ENCODE measurements at places on chromosomes 2 and 18.
A peak's percentile ranks its signal among the peaks of the same experiment; 100 is the strongest.

GRCh38 chr2:233919938-233920337 is 2.8 kb downstream of the TRPM8 start:
- no peak for DNase-seq

- DNase-seq = no peak
These were observed 52.6 kb downstream of the SLC4A5 start for GRCh38 chr2:74290466-74291217.

- DNase-seq = peak; percentile 95
These were observed 202.6 kb downstream of the TGIF1 start for GRCh38 chr18:3652380-3653262.

DNA sequence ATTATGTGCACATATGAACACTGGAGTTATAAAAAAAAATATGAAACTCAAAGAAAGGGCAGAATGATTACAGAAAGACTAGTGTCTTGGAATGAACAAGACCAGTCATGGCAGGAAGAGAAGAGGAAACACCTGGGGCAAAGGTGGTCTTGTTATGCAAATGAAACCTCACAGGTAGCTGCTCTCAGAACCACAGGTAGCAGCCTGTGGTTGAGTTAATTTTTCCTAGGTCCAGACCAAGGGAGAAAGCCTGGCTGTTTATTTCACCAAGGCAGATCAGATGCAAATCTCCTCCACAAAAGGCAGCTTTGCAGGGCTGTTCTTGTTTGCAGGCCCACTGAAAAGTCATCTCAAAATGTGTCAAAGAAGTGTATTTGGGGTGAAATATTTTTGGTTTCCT is 785.8 kb downstream of the RNF144A start:
- no peak for DNase-seq

DNA sequence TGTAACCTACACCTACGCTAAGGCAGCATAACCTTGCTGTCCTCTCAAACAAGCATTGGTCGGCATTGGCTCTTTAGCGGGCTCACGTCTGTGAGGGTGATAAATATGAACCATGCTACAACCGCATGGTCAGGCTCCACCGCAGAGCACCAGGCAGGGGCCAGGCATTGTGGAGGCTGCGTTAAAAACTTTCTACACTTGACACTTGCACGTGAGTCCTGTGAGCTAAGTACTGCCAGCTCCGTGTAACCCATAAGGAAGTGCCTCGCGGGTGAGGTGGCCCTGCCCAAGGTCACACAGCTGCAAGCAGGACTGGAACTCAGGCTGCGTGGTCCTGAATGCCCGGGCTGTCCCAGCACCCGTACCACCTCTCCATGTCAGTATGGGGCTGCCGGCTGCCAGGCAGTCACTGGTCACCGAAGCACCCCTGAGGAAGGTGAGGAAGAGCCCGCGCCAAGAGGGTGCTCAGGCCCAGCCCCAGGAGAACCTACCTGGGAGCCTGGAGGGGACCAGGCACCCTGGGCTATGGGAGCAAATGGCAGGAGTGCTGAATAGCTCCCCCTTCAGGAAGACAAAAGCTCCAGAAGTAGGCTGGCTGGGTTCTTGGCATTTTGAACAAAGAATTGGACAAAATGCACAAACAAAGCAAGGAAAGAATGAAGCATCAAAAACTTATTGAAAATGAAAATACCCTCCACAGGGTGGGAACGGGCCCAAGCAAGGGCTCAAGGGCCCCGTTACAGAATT is 271.1 kb upstream of the RAB6C start:
- no peak for DNase-seq

DNA sequence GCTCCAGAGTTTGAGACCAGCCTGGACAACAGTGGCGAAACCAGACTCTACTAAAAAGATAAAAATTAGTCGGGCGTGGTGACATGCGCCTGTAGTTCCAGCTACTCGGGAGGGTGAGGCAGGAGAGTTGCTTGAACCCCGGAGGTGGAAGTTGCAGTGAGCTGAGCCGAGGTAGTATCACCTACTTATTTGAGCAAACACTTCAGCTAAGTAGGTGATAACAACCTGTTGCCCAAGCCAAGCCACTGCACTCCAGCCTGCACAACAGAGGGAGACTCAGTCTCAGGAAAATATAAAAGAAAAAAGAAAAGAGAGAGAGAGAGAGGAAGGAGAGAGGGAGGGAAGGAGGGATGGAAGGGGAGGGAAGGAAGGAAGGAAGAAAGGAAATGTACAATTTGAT is 21.3 kb downstream of the FER1L5 start:
- no peak for DNase-seq

DNA sequence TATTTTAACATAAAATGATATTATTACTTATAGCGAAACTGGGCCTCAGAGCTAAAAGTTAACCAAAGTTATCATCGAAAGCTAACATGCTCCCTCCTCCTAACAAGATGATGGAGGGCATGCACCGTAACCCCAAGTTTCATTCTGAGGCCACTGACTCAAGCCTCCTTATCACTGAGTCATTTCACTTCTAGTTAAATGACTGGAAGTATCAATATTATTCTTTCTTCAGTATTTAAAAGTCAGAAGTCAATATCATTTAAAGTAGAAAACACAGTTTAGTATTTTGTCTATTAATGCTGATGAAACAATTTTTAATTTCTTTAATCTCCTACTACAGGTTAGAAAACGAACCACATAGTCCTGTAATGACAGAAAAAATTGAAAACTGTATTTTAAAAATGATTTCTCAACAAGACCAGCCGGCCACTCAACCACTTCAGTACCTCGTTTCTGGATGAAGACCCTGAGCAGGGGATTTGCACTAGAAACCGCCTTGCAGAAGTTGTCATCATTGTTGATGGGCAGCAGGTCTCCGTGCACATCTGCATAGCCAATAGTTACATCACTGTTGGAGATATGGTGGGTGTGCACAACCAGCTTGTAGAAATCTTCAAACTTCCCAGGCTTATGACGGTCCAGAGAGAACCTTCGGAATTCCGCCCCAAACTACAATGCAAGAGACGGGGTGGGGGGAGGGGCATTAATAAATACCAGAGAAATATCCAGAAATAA is 44.9 kb downstream of the PARD6G start:
- DNase-seq = no peak

DNA sequence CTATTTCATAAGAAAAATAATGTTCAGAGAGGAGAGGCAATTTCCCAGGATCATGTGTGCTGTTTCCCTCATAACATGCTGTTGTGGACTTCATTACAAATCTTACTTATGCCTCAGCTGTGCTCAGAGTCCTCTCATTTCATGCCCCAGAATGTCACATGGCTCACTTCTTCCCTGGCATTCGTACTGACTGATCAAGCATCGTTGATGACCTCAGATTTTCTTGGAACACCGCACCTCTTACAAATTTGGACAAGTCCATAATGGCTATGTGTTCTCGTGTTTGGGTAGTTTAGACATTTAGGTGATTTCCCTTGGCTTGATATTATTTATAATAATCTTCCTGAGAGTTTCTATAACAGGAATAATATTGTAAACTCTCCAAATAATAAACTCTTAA is 32.9 kb downstream of the SERPINB7 start:
- no peak for DNase-seq

DNA sequence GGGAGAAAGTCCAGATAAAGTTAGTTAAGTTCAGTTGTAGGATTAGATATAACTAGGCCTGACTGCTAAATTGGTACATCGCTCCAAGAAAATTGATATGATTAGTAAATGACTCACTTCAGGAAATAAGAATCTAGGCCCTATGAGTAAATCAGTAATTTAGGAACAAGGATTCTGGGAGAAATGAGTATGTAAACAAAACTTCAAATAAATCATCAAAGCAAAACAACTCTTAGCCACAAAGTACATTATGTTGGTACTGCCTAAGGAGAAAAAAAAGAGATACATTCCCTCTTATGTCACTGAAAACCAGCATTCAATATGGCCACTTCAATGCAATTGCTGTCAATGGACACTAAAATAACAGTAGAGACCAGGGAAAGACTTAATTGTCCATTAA is 529.1 kb downstream of the ZNF804A start:
- DNase-seq = no peak

DNA sequence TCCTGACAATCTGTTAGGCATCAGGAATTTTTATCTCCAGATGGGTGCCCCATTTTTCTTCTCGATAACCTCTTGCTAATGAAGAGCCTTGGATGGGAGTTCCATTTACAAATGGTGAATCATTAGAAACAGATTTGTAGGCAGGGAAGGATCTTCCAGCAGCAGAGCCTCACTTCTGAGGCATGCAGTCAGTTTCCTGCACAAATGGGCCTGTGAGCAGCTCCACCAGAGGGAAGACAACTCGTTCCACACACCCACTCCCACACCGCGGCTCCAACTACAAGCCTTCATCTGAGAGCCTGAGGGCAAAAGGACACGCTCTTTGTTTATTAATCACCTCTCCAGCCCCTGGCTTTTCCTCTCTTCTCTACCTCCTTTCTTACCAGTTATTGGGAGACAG is 108.5 kb downstream of the CTAGE1 start:
- no peak for DNase-seq

GRCh38 chr2:17918789-17919188 is 40.3 kb downstream of the KCNS3 start:
- DNase-seq = no peak

GRCh38 chr2:43169099-43169945 is 57.1 kb downstream of the ZFP36L2 start:
- DNase-seq = no peak

- DNase-seq = no peak
These were observed at the start of gene PLEK for GRCh38 chr2:68365087-68365486. Gene PLEK (plus strand): TSS chr2:68365282. CDS start chr2:68365352, 70 bp downstream.

GRCh38 chr2:200863782-200864175 is 679 bp downstream of the CLK1 start:
- DNase-seq = no peak

DNA sequence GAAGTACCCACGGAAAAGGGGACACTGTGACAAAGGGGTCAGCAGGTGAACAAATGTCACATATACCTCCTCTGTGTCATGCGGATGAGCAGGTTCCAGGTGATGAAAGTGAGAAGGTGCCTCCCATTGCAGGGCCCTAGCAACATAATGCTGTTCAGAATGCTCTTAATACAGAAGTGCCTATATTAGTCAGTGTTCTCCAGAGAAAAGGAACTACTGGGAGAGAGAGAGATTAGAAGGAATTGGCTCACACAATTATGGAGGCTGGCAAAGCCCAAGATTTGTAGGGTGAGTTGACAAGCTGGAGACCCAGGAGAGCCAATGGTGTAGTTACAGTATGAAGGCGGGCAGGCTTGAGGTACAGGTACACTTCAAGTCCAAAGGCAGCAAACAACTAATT is 98.1 kb upstream of the CDC42EP3 start:
- DNase-seq = no peak

DNA sequence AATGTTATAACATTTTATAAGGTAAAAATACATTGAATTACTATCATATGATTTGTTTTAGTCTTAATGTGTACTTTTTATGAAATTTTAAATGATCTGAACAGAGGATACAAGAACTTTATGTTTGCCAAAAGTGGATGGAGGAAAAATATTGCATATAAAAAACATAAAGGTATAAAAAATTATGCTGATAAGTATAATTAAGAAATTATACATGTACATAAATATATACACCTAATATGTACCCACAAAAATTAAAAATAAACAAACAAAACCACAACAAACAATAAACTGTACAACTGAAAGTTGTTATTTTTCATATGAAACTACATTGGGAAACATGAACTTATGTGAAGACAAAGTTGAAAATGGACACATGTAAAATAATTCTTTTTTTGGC is 38.2 kb upstream of the CALCRL start:
- no peak for DNase-seq

GRCh38 chr2:205885492-205886099 is 200.4 kb downstream of the INO80D start:
- DNase-seq = peak; percentile 34

- no peak for DNase-seq
These were observed 159.7 kb upstream of the CCDC195 start for GRCh38 chr2:224875841-224876240.

- no peak for DNase-seq
These were observed 97.2 kb downstream of the PIK3C3 start for GRCh38 chr18:42052122-42052708.

- DNase-seq = no peak
These were observed 67.1 kb downstream of the MARCO start for GRCh38 chr2:119009110-119009509.

- DNase-seq = no peak
These were observed at the start of gene IL1B for GRCh38 chr2:112836695-112837117. Gene IL1B (minus strand): TSS chr2:112836779. CDS start chr2:112836229, 550 bp downstream.

DNA sequence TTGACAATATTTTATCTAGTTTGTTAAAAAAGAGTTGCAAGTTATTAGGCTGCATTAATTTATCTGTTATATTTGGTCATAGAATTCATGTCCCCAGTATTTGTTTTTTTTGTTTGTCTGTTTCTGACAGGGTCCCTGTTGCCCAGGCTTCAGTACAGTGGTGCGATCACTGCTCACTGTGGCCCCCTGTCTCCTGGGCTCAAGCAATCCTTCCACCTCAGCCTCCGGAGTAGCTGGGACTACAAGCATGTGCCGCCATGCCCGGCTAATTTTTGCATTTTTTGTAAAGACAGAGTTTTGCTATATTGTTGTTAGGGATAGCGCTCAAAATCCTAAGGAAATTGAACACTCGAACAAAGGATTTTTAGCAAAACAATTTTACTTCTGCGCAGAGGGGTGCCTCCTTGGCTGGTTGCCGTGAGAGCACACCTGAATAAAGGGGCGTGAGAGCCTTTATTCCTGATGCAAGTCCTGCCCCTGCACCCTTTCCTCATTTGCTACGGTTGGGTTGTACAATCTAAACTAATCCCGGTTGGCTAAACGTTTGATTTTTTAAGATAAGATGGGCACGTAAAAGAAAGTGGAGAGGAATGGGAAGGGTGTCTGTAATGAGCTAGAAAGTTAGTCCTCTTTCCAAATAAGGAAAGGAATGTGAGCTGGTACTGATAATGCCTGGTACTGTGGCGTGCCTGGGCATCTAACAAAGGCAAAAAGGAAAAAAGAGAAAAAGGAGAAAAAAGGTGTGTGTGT is 65.5 kb downstream of the COMMD1 start:
- no peak for DNase-seq

DNA sequence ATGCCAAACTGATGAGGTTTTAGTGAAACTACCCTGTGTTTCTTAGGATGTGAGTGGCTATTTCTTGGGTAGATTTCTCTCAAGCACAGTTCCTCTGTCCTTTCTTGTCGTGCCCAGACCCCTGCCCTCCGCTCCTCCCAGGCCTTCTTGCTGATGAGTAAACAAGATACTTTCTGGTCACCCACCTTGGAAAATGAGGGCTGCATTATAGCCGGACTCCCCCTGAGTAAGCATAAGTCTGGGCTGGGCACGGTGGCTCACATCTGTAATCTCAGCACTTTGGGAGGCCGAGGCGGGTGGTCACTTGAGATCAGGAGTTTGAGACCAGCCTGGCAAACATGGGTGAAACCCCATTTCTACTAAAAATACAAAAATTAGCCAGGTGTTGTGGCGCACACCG is 58.5 kb downstream of the MEX3C start:
- no peak for DNase-seq
